ENCODE measurements at places on chromosomes 4 and X.

DNA sequence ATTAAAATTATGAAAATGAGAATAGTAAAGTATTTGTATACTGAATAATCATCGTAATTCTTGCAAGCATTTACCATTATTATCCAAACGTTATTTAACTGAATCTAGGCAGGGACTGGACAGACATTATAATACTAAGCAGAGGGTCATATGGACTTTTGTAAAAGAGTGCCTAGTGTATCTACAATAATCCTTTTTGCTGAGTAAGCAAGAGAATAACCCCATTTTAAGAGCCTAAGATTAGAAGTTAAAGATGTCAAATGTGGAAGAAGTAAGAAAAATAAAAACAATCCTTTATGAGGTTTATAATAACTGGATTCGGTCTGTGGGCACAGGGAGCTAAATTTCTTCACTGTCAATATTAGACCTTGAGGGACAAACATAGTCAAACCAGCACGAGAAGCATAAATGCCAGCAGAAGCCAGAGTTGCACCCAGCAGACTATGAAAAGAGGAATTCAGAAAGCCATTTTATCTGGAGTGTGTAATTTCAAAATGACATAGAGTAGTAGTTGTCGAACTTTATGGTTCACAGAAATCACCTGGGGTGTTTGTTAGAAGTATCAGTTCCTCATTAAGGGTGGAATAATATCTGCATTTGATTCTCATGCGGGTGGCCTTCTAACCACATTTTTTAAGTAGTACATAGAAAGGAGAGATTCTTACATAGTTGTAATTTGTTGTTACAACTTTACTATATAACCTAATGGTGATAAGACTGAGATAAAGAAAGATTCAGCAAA is 39.7 kb upstream of the DCLK2 start:
- DNase-seq, result no peak

GRCh38 chr4:185339941-185340340 is 55.8 kb downstream of the LRP2BP start:
- DNase-seq, result no peak

GRCh38 chr4:19786616-19787015 is 465.1 kb upstream of the SLIT2 start:
- no peak for DNase-seq

DNA sequence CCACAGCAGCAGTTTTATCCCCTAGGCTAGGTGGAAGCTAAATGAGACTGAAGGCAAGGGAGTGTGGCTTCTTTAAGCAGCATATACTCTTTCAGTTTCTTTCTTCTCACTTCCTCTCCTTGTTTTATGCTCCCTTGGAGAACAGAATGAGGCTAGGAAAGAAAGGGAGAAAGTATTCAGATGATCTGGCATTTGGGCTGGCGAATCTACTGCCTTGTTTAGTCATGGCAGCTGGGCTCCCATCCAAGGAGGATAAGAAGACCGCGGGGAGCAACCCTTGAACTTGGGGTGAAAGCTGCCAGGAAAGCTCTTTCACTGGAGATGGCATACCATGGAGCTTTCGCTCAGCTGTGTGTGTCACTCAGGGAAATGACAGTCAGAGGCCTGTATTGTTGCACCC is 72.1 kb downstream of the ARHGEF38 start:
- DNase-seq, result no peak

DNA sequence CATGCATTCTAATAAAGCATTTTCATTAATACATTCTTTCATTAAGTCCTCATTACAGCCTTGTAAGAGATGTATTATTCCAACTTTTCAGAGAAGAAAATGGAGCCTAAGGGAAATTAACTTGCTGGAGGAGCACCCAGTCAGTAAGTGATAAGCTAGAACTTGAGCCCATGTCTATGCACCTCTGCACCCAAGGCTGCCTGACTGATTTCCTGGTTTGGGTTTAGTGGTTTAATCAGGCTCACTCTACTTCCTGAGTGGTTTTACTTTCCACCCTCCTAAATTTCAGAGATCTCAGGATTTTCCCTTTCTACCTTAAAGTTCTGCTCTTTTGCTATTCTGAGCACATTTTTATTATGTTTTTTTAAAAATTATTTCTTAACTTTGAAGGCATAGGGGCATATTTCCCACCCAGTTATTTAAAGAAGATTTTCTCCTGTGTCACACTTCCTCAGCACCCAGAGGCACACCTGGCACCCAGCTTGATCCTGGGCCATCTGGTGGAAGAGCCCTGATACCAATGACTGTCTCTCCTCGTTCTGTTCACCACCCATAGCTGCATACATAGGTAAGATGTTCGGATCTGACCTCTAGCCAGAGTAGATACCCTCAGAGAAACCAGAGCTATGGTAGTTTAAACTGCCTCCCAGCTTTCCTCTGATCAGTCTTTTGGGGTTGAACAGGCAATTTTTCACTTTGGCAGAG is 10.4 kb downstream of the CORIN start:
- no peak for DNase-seq
